Activated naive CD4-positive, alpha-beta T cell treated with anti-CD3 and anti-CD28 coated beads for 36 hours (primary cell): ENCODE measurements at places on chromosomes 6 and 20.

DNA sequence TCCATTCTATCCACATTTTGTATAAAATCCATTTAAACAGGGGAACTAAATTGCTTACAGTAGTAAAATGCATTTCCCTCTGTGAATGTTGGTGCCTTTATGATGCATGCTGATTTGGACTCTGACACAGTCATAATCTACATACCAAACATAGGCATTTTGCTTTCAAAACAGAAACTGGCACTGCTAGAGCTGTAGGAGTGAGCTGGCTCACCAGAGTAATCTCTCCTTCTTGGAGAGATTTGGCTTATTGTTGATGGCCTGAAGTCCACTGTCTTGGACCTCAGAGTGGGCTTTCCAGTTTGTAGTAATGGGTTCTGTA is 363.2 kb upstream of the FLRT3 start:
- no peak for DNase-seq

DNA sequence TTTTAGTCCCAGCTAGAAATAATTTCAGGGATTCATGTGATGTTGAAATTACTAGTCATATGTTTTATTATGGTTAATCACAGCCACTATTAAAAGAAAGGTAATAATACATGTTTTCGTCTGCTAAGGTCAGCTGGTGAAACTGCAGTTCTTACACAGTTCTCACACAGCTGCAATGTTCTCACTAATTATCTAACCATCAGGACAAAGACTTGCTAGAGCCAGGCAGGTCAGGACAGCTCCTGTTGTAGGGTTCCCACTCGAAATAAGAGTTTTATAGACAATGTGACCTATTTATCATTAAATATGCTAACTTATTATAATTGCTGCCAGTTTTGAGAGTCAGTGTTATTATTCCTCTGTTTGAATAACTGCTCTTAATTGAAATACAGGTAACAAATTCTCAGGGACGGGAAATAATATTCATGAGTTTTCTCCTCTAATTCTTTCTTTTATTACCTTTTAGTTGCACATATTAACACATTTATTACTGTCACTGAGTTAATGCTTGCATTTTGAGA is 97.9 kb downstream of the GJA1 start:
- DNase-seq, result no peak

- DNase-seq, result peak; percentile 75
Observed at GRCh38 chr6:90068264-90068663, 174.0 kb downstream of the GJA10 start.

DNA sequence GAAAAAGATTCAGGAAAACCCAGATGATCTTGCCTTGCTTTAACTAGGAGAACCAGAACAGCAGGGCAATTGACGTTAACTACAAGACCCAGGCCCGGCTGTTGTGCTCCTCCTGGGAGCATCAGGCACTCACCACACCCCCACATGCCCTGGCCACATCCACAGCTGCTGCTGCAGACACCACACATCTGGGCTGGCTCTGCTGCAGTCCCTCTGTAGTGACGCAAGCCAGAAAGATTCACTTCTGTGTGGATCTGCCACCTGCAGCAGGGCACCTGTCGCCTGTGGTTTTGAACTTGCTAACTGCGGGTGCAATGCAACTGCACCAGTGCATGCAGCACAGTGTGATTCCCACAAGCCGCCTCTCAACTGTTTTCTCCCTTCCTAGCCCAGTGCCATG is 228.8 kb downstream of the SYNDIG1 start:
- no peak for DNase-seq

GRCh38 chr6:42338744-42339222 is 112.9 kb downstream of the TRERF1 start:
- peak; percentile 19 for DNase-seq

DNA sequence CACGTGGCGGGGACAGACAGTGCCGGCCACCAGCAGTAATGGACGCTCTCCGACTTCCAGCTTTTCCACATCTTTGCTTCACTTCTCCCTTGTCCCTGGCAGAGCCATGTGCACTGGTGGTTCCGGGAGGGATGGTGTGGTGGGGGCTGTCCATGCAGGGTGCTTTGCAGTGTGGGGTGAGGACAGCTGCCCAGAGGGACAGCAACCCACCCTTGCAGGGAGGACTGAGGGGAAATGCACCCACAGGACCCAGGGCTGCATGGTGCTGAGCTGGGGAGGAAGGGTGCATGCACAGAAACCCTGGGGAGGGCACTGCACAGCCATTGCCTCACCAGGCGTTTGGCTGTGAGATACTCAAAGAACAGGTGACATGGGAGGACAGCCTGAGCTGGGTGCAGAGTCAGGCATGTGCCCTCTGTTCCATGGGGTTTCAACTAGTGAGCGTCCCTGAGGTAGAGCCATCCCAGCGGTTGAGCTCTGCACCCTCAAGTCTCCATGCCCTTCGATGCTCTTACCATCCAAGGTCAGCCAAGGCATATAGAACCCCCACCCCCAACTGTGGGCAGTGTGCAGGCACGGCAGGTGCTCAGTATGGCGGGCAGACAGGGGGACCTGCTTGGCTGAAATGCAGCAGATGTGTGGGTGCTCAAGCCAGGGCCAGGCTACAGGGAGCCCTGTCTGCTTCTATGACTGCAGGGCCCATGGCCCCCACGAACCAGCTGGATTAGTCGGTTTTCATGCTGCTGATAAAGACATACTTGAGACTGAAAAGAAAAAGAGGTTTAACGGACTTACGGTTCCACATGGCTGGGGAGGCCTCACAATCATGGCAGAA is 239.7 kb downstream of the TTLL2 start:
- DNase-seq, result no peak

DNA sequence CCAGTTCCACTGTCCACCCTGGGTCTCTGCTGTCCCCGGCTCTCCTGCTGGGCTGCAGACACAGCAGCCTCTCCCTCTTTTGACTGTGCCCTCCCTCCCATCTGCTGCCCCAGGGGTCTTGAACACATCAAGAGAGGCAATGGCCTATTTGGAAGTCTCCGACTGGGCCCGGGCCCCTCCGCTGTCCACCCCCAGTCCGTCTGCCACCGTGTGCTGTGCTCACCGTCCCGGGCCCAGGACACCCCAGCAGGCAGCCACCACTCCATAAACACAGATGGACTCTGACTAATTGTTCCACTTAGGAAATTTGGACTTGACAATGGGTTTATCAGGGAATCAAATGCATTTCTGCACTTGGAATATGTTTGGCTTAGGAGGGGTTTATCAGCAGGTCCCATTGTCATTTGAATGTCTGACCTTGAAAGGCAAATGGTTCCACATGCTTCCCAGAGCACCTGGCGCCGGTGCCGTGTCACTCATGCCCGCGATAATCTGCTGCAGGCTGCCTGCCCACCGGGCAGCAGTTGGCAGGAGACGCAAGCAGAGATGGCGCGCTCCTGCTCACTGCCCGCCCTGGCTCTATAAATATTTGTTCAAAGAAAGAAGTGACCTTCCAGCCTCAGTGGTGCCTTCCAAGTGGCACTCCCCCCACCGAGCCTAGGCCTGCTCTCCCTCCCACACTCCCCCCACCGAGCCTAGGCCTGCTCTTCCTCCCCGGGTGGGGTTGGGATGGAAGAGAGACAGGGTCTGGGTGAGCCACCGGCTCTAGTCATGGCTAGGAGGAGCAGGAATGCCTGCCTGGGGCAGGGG is 18.8 kb upstream of the FRMD1 start:
- DNase-seq, result no peak

- DNase-seq, result no peak
Observed at GRCh38 chr6:14925025-14925698, 320.7 kb upstream of the JARID2 start.

- DNase-seq, result no peak
Observed at GRCh38 chr6:90162648-90163387, 133.8 kb downstream of the BACH2 start.

GRCh38 chr6:25874118-25874517 is at the start of gene SLC17A3:
Gene SLC17A3 (minus strand): TSS chr6:25874243. CDS start chr6:25868387, 5,856 bp downstream.
- DNase-seq, result no peak

DNA sequence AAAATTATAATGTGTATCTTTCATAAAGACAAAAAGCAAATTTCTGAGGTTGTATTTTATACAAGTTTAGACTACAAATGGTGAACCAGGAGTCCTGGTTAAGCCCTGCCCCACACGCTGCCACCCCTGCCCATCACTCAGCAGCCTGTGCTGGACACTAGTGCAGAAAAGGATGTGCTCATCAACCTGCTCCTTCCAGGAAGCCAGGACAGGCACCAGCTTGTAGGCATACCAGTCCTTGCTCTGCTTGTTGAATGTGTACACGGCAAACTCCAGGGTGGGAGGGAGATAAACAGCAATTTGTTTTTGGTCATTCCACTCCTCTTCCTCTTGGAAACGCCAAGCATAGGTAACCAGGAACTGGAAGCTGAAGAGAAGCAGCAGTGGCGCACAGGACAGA is 18.1 kb downstream of the CST9L start:
- no peak for DNase-seq

- DNase-seq, result no peak
Observed at GRCh38 chr20:26163890-26164289, 467.2 kb upstream of the ZNF337 start.

GRCh38 chr6:125393449-125393858 is 91.7 kb upstream of the HDDC2 start:
- DNase-seq, result no peak

DNA sequence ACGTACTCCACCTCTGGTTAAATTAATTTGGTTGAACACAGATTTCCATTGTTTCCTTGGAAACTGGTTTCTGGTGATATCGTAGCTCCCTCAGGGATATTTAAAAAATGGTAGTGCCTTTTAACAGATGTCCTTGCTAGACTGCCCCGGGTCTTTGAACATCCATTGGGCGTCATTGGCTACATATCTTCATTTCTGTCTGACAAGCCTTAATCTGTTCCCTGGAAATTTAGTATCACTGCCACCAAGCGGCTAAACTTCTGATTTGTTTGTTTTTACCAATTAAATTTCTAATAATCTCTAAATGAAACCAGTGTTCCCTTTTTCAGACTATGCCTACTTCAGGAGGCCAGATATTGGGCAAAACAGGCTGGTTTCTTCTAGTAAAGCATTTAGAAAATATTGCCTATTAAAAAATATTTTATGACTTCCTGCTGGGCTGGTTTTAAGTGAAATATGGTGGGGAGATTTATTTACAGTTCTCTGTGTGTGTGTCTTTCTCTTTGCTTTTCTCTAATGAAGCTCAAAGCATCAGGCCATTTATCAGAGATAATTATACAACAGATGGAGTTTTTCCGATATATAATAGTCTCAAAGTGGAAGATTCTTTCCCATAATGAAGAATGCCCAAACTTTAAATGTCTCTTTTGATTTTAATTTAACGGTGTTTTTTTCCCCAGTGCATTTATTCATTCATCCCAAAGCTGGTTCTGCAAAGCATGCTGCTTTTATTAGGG is 249.5 kb downstream of the ZFAND3 start:
- no peak for DNase-seq
